ENCODE measurements at places on chromosomes 6 and 20.

DNA sequence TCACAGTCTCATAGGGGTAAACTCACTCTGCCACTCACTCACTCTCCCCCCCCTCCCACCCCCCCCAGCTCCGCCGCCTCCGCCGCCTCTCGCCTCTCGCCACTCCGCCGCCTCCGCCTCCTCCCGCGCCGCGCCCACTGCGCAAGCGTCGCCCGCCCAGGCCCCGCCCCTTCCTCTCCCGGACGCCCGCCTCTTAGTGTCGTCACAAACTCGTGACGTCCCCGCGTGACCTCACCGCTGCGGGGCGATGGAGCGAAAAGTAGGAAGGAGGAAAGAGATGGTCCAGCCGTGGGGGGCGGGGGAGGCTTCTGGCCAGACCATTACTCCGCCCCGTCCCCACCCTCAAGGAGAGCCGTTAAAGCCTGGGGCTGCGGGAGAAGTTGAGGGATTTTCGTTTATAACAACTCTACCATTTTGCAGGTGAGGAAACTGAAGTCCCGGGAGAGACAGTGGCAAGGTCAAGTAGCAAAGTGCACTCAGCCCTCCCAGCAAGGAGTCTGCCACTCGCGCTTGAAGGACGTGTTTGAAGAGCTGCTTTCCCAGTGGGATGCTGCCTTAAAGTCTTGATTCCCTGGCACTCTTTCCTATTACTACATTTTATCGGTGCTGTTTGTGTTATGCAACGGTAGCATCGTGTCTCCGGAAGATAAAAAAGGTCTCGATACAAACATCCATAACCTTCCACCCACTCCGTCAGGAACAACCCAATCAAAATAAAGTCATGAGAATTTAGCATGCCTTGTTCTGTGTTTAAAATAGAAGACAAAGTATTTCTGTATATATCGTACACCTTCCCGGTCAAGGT, at the start of gene ILRUN:
Gene ILRUN (minus strand): TSS at position 29 of the 805 bp plus-strand sequence. CDS start 164 bp downstream, outside the sequence.
- H3K4me3 ChIP-seq, result peak within 1 kb of the TSS; percentile 96
- H3K4me1 ChIP-seq, result peaks cover 48% of the 10 kb centered on the region
- no peaks in the 10 kb centered on the region for H3K27me3 ChIP-seq
- peak within 1 kb of the TSS; percentile 98 for H3K27ac ChIP-seq
- peak; percentile 94 for DNase-seq

DNA sequence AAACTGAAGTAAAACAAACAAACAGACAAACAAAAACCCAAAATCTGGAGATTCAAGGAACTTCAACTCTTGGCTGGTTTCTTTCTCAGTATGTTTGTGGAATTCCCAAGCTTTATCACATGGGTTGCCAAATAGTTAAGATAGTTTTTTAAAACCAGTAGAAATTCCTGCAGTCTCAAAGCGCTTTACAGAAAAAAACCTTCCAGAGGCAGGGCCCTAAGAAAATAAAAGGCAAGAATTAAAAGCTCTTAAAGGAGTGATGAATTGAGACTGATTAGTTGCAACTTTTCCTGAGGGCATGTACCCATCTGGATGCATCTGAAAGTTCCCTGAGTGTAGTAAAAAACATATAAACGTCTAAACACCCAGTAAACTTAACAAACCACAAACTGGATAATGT, 25.9 kb upstream of the PTCHD4 start:
- no peak overlapping the region for H3K4me3 ChIP-seq
- no peaks in the 10 kb centered on the region for H3K27me3 ChIP-seq
- H3K27ac ChIP-seq, result no peak overlapping the region

- H3K4me1 ChIP-seq, result no peaks in the 10 kb centered on the region
- no peak overlapping the region for H3K4me3 ChIP-seq
- H3K27ac ChIP-seq, result no peak overlapping the region
- H3K27me3 ChIP-seq, result no peaks in the 10 kb centered on the region
These were observed 689.7 kb downstream of the EPM2A start for GRCh38 chr6:145045582-145045981.

DNA sequence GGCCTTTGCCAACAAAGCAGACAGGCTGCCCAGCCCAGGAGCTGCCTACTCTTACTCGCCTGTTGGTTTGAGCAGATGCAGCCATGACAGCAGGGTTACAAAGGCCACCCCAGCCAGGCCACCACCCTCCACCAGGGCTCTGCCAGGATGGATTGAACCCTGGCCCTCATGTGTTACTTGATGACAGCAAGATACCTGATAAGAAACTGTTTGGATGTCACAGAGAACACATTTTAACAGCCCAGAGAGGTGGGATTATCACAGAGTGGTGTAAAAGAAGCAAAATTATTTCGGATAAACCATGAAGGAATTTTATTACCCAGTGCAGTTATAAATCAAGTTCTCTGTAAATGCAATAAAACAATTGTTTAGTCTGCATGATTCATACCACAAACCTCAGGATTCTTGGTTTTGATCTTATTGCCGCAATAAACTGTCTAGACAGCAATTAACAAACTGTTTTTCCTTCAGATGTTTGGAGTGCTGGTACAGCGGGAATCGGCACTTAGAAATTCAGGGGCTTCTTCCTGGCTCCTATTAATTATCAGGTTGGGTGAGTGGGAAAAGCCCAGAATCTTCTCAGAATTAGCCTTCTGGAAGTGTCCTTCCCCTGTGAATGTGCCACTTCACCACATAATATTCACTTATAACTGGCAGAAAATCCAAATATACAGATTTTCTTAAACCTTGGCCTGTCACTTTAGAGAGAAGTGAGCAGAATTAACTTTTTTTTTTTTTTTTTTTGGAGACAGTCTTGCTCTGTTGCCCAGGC, 58.0 kb upstream of the SALL4 start:
- no peak overlapping the region for H3K27ac ChIP-seq
- no peak overlapping the region for H3K4me3 ChIP-seq
- no peaks in the 10 kb centered on the region for H3K36me3 ChIP-seq
- no peaks in the 10 kb centered on the region for H3K4me1 ChIP-seq

- DNase-seq, result no peak
- H3K27ac ChIP-seq, result peak overlapping the region; percentile 100
- H3K4me3 ChIP-seq, result peak overlapping the region; percentile 78
- H3K27me3 ChIP-seq, result no peaks in the 10 kb centered on the region
- peaks cover 58% of the 10 kb centered on the region for H3K4me1 ChIP-seq
- H3K36me3 ChIP-seq, result peaks cover 49% of the 10 kb centered on the region
These were observed 3.0 kb downstream of the HLA-A start for GRCh38 chr6:29945281-29945820.

DNA sequence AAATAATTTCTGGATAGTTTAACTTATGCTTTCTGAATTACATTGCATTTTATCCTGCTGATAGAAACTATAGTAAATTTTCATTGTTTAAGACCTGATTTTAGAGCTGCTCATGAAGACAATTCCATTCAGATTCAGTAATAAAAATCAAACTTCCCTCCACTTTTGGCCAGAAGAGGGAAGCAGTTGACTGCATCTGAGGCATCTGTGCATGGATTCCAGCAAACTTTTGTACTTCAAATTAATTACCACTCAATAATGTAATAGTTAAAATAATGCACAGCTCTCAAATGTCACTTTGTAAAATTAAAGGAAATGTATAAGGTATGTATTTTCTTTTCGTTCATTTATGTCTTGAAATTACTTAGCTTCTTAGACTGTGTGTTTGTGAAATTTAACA, 64.2 kb upstream of the SLC35B3 start:
- no peaks in the 10 kb centered on the region for H3K36me3 ChIP-seq
- no peaks in the 10 kb centered on the region for H3K27me3 ChIP-seq
- H3K27ac ChIP-seq, result no peak overlapping the region
- no peak overlapping the region for H3K4me3 ChIP-seq

DNA sequence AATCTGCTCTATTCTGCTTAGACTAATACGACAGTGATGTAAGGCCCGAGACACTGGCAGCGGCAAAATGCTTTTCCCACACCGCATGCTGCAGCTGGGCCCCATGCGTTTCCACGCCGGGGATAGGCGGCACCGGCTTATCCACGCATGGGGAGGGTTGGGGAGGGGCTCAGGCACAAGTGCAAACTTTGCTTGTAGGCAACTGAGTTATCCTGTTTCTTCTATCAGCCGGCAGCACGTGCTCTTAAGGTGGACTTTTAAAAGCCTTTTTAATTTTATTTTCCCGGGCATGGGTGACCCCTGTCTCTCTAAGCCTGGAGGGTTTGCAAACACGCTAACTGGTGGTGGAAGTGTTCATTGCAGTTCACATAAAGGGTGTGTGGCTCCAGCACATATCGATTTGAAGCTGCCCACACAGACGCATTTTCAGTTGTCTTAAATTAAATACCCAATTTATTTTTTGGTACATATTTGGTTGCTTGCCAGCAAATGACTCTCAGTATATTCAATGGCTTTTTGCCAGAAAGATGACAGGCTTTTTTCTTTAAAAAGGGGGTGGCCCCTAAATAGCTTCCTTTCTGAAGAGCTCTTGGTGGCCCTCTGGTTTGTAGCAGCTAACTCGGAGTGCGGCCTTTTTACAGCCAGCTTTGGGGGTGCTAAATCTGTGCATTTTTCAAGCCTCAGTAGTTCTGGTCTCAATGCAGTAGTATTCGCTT, 561.8 kb upstream of the AGPAT4 start:
- H3K4me3 ChIP-seq, result no peak overlapping the region
- DNase-seq, result no peak
- H3K36me3 ChIP-seq, result no peaks in the 10 kb centered on the region
- no peak overlapping the region for H3K27ac ChIP-seq
- H3K4me1 ChIP-seq, result no peaks in the 10 kb centered on the region

- H3K4me3 ChIP-seq, result no peak overlapping the region
- H3K4me1 ChIP-seq, result no peaks in the 10 kb centered on the region
- H3K27me3 ChIP-seq, result no peaks in the 10 kb centered on the region
- no peak overlapping the region for H3K27ac ChIP-seq
- DNase-seq, result no peak
These were observed 290.4 kb upstream of the HSF2 start for GRCh38 chr6:122109075-122109474.

GRCh38 chr6:37620519-37620918, 77.2 kb downstream of the MDGA1 start:
- H3K27ac ChIP-seq, result no peak overlapping the region
- no peak for DNase-seq
- H3K4me1 ChIP-seq, result peaks cover 53% of the 10 kb centered on the region

DNA sequence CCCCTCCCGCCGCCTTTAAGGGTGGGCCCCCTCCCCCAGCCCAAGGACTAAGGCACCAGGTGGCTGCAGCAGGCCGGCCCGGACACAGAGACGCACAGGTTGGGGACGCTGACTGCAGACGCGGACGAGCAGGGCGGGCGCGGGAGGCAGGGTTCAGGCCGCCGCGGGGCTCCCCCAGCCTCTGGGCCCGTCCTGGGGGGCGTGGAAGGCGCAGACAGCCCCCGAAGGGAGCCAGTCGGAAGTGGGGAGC, 9.3 kb downstream of the DUSP15 start:
- no peak overlapping the region for H3K4me3 ChIP-seq
- H3K27ac ChIP-seq, result no peak overlapping the region
- H3K27me3 ChIP-seq, result peaks cover 29% of the 10 kb centered on the region
- H3K4me1 ChIP-seq, result peaks cover 12% of the 10 kb centered on the region
- H3K36me3 ChIP-seq, result no peaks in the 10 kb centered on the region
- no peak for DNase-seq

DNA sequence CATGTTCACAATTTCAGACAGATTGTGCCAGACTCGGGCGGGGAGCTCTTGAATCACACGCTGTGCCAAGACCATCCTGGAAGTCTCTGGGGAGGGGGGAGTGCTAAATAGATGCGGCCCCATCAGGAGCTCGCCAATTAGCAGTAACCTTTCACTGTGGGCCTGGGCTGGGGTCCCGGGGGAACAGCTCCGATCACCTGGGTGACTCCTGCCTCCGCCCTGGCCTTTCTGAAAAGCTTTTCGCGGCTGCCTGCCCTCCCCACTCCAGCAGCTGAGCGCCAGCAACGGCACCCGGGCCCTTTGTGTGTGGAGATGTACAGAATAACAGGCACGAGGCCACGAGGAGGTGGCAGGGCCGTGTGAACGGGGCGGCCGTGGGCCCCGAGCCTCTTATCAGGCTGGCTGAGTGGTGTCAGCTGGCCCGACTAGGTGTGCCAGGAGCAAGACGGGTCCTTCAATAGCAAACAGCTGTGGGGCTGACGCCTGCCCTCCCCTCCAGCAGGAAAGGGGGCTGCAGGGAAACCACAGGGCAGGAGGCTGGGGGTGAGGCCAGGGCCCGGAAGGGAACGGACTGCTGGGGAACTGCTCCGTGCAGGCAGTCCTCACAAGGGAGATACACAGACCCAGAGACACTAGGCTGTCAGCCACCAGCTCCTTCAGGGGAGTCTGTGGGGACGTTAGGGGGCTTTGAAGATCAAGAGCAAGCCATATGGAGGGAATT, 56.8 kb downstream of the NOL4L start:
- peaks cover 4% of the 10 kb centered on the region for H3K36me3 ChIP-seq
- no peak for DNase-seq
- no peak overlapping the region for H3K27ac ChIP-seq
- no peaks in the 10 kb centered on the region for H3K27me3 ChIP-seq

DNA sequence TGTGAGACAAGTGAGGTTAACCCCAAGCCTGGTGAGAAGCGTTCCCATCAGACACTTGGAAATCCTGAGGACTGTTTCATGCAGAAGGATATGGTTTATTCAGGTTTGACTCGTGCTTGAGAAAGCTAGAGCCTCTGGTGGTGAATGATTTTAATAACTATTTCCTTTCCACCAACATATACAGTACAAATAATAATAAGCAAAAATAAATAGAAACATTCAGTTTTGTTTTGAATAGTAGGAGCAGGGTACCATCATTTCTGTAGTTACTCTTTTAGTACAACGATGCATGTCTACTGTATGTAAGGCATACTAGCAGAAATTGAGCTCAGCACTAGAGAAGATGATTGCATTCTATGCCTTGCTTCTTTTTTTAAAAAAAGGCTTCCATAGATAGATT, 33.5 kb downstream of the PLG start:
- H3K36me3 ChIP-seq, result no peaks in the 10 kb centered on the region
- H3K27ac ChIP-seq, result no peak overlapping the region
- DNase-seq, result no peak
- no peak overlapping the region for H3K4me3 ChIP-seq

- H3K36me3 ChIP-seq, result no peaks in the 10 kb centered on the region
- no peak overlapping the region for H3K27ac ChIP-seq
- no peaks in the 10 kb centered on the region for H3K4me1 ChIP-seq
- DNase-seq, result no peak
- H3K27me3 ChIP-seq, result peaks cover 6% of the 10 kb centered on the region
These were observed 782 bp upstream of the FOXA2 start for GRCh38 chr20:22584922-22585785.

DNA sequence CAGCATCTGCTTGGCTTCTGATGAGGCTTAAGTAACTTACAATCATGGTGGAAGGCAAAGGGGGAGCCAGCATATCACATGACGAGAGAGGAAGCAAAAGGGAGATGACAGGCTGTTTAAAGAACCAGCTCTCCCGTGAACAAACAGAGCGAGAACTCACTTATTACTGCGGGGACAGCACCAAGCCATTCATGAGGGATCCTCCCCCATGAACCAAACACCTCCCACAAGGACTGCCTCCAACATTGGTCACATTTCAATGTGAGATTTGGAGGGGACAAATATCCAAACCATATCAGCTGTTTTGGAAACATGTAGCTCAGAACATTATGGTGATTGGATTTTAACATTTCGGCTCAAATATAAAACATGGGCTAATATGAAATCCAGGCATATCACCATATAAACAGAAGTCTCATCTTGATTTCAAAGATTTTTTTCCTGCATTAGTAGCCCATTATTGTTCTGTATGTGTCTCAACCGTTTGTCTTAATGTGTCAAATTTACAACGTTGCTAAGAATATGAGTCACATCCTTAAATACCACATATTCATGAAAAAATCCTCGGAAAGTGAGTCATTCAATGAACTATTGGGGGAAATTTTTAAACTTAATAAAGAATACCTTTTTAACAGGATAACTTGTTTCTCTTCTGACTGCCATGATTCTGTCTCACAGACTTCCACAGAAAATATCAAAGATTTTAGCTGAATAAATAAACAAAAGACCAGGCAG, 894.3 kb downstream of the TFAP2A start:
- DNase-seq, result no peak
- H3K36me3 ChIP-seq, result no peaks in the 10 kb centered on the region
- no peaks in the 10 kb centered on the region for H3K4me1 ChIP-seq
- no peak overlapping the region for H3K4me3 ChIP-seq

Measured in CD4-positive, alpha-beta memory T cell (primary cell).